ENCODE measurements at places on chromosomes 16 and 17. TPM values are rescaled to one million over a fixed set of nuclear protein-coding genes. Genes with fewer than 3 reads are reported as not detected.
A peak's percentile ranks its signal among the peaks of the same experiment; 100 is the strongest.

Gene HOXB8
- total RNA-seq: 82.4 TPM

Gene EFCAB13
- total RNA-seq: 4.8 TPM

Gene ADCY9
- total RNA-seq: 10.4 TPM

Gene NOD2
- total RNA-seq: 0.52 TPM

Gene WFDC1
- 3.0 TPM for total RNA-seq

Gene TSPAN10
- total RNA-seq: 2.9 TPM

Gene CCT6B
- total RNA-seq: 3.5 TPM

Gene DYNLL2
- total RNA-seq: 44.3 TPM

Gene ARSG
- total RNA-seq: 11.4 TPM

DNA sequence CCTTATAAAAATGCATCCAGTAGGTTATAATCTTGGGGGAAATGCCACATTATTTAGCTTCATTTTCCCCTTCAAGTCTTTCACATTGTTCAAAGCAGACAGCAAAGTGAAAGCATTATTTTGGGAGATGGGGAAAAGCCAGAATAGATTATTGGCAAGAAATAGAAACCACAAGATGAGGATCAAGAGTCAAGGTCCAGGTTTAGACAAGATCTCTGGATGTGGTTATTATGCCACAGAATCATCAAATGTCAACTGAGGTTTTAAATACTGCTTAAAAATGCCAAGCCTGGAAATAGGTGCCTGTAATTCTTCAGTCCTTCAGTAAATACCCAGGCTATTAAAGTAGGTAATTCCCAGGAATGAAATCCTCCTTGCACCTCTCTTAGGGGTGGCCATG, 65.1 kb upstream of the ALOX12 start:
- no peaks in the 10 kb centered on the region for H3K36me3 ChIP-seq
- H3K27ac ChIP-seq: no peak overlapping the region
- peaks cover 15% of the 10 kb centered on the region for H3K27me3 ChIP-seq
- H3K4me3 ChIP-seq: no peak overlapping the region
- H3K4me1 ChIP-seq: no peaks in the 10 kb centered on the region

DNA sequence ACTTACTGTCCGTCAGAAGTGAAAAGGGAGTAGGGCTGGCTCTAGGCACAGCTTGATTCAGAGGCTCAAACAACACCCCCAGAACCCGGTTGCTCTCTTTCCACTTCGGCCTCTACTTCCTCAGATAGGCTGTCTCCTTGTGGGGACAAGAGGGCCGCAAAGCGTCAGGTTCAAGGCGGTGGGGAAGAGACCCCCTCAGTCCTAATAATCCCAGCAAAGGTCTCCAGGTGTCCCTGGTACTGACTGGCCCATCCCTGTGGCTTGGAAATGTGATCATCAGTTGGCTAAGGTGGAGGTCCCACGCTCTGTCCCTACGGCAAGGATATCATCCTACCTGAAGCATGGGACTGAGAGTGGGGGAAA, 26.0 kb downstream of the NGFR start:
- H3K4me1 ChIP-seq: peaks cover 39% of the 10 kb centered on the region
- no peak overlapping the region for H3K27ac ChIP-seq
- no peaks in the 10 kb centered on the region for H3K36me3 ChIP-seq
- no peaks in the 10 kb centered on the region for H3K27me3 ChIP-seq
- DNase-seq: no peak

- H3K27me3 ChIP-seq: no peaks in the 10 kb centered on the region
- H3K4me1 ChIP-seq: peaks cover 25% of the 10 kb centered on the region
- H3K27ac ChIP-seq: no peak overlapping the region
- no peak overlapping the region for H3K4me3 ChIP-seq
- no peaks in the 10 kb centered on the region for H3K36me3 ChIP-seq
These were observed 15.2 kb downstream of the CCDC42 start for GRCh38 chr17:8729421-8729820.

DNA sequence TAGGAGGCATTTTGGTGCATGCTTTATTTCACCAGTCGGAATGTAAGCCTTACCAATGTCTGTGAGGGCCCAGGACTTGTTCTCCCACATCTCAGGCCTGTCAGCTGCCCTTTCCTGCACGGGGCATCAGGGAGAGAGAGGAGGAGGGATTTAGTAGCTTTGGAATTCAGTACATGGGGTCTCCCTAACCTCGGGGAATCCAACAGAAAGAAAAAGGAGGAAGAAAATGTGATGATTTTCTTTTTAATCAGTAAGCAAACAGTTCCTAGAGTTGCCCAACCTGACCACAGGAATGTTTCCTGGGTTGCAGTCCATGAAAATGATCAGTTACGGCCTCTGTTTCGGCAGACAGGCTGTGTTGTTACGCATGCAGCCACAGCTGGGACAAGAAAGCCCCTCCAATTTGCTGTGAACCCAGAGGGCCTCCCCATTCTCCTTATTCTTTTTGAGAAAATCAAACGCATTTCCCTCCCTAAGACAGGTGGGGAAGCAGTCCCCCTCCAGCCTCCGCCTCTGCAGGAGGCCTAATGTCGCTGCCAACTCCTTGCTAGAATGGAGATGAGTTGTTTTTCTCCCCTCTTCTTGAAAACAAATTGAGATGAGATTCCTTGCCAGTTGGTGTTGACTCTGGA, 53.1 kb upstream of the TANGO6 start:
- no peak overlapping the region for H3K4me3 ChIP-seq
- H3K4me1 ChIP-seq: peaks cover 36% of the 10 kb centered on the region
- no peak for DNase-seq

DNA sequence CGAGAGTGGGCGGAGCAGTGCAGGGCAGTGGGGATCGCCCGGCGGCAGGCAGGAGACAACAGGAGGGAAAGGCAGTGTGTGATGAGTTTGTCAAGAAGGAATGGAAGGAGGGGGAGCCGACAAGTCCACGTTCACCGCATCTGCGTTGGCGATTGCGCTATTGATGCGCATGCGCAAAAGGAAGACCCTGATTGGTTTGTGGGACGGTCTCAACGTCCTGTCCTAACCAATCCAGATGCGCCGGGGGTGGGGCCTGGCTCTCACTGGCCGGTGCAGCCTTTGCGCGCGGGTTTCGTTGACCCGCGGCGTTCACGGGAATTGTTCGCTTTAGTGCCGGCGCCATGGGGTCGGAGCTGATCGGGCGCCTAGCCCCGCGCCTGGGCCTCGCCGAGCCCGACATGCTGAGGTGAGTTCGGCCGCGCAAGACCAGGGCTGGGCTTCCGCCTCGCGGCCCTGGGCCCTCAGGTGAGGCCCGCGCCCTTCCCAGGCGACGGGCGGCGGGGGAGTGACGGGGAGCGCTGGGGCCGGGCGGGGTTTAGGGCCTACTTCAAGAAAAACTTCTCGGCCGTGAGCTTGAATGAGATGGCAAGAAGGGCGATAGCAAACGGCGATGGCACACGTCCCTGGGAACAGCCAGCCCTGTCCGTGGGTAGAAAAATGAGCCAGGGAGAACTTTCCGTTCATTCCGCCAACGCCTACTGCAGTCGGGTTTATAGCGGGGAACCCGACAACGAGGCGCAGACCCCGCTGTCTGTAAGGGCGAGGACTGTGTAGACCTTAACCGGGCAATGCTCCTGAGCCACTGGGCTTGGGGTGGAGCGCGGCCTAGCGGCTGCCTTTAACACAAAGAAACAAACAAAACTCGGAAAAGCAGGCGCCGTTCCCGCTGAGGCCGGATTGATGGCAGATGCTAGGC, at the start of gene ORC6:
Gene ORC6 (plus strand): TSS at position 295 of the 916 bp plus-strand sequence. CDS start 47 bp downstream, at position 342.
- peaks cover 4% of the 10 kb centered on the region for H3K36me3 ChIP-seq
- peak; percentile 99 for DNase-seq
- no peaks in the 10 kb centered on the region for H3K27me3 ChIP-seq
- H3K4me3 ChIP-seq: no peak within 1 kb of the TSS
- H3K4me1 ChIP-seq: peaks cover 24% of the 10 kb centered on the region

GRCh38 chr17:8664456-8665126, 34.1 kb upstream of the MYH10 start:
- no peak for DNase-seq
- H3K4me3 ChIP-seq: no peak overlapping the region
- H3K27me3 ChIP-seq: peaks cover 1% of the 10 kb centered on the region

DNA sequence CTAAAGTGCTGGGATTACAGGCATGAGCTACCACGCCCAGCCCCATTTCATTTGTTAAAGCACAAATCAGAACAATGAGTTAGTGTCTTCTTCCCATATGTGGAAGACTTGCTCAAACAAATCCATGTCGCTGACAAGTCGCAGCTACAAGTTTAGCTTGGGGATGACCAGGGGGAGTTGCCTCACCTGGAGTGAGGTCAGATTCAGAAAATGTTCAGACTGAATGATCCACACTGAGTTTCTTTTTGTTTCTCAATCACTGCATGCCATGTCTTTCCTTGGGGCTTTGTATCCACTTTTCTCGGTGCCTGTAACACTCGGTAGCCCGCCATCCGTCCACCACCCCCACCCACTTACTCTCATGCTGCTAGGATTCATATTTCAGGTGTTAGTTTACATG, 437.3 kb upstream of the DYNLRB2 start:
- H3K27ac ChIP-seq: no peak overlapping the region
- H3K4me1 ChIP-seq: peaks cover 9% of the 10 kb centered on the region
- no peak for DNase-seq
- no peak overlapping the region for H3K4me3 ChIP-seq
- peaks cover 2% of the 10 kb centered on the region for H3K27me3 ChIP-seq
- no peaks in the 10 kb centered on the region for H3K36me3 ChIP-seq

GRCh38 chr17:62867303-62867702, 59.2 kb upstream of the MARCHF10 start:
- no peaks in the 10 kb centered on the region for H3K36me3 ChIP-seq
- no peak for DNase-seq
- no peak overlapping the region for H3K4me3 ChIP-seq

DNA sequence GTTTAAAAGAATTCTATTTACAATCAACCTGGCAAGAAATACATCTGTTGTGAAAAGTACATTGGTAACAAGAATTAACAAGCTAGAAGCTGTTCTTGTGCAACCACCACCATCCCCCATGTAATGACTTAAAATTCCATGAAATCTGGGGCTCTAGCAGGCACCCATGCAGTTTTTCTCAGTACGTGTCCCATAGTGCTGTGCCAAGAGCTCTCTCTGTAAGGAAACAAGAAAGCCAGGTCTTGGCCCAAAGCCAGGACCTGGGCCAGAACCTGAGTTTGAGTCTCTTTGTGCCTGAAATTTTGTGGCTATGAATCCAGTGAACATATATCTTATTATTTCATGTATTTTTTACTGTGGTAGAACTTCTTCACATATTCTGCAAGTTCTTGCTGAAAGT, 46.6 kb downstream of the NUP93 start:
- no peak for DNase-seq
- no peak overlapping the region for H3K4me3 ChIP-seq

GRCh38 chr17:36862116-36862920, 75.0 kb upstream of the LHX1 start:
- H3K4me1 ChIP-seq: peaks cover under 1% of the 10 kb centered on the region
- H3K27ac ChIP-seq: no peak overlapping the region
- H3K4me3 ChIP-seq: no peak overlapping the region
- H3K36me3 ChIP-seq: no peaks in the 10 kb centered on the region

- DNase-seq: no peak
- H3K27me3 ChIP-seq: no peaks in the 10 kb centered on the region
- H3K36me3 ChIP-seq: no peaks in the 10 kb centered on the region
- H3K4me1 ChIP-seq: peaks cover 8% of the 10 kb centered on the region
- no peak overlapping the region for H3K27ac ChIP-seq
These were observed 35.0 kb upstream of the ALKBH5 start for GRCh38 chr17:18148586-18148985.

GRCh38 chr16:14505846-14506245, 124.2 kb downstream of the PARN start:
- peaks cover 17% of the 10 kb centered on the region for H3K4me1 ChIP-seq
- no peak overlapping the region for H3K27ac ChIP-seq
- no peaks in the 10 kb centered on the region for H3K36me3 ChIP-seq
- H3K27me3 ChIP-seq: no peaks in the 10 kb centered on the region
- DNase-seq: no peak
- no peak overlapping the region for H3K4me3 ChIP-seq

DNA sequence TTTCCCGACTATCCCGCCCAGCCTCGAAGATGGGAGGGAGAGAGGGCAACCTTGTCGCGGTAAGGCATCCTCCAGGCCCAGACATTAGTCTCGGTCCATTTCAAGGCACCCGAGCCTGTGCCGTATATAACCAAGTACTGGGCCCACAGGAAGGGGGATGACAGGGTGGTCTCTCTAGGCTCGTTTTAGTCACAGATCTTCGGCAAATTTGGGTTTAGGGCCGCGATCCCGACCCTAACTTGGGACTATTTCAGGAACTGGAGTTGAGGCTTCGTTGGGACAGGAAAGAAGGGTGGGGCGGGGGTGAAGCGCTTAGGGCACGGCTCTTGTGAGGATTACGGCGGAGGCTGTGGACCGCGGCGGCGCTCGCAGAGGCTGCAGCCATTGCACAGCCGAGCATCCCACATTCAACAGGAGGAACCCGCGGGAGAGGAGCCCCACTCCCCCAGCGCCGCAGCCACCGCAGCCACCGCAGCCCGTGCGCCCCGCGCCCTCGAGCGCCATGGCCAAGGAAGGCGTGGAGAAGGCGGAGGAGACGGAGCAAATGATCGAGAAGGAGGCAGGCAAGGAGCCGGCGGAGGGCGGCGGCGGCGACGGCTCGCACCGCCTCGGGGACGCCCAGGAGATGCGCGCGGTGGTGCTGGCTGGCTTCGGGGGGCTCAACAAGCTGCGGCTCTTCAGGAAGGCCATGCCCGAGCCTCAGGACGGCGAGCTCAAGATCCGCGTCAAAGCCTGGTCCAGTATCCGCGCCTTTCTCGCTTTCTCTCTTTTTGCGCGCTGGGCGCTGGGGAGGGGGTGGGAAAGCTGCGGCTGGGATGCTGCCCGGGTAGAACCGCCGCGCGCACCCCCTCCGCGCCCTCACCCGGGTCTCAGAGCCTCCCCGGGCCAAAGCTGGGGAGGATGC, at the start of gene VAT1L:
Gene VAT1L (plus strand): TSS at position 384 of the 904 bp plus-strand sequence. CDS start 119 bp downstream, at position 503.
- H3K36me3 ChIP-seq: no peaks in the 10 kb centered on the region
- peaks cover 13% of the 10 kb centered on the region for H3K4me1 ChIP-seq
- peaks cover 64% of the 10 kb centered on the region for H3K27me3 ChIP-seq
- peak; percentile 59 for DNase-seq
- H3K4me3 ChIP-seq: peak within 1 kb of the TSS; percentile 88

- H3K36me3 ChIP-seq: peaks cover 36% of the 10 kb centered on the region
- no peak overlapping the region for H3K4me3 ChIP-seq
- no peak overlapping the region for H3K27ac ChIP-seq
- no peak for DNase-seq
- H3K4me1 ChIP-seq: peaks cover 2% of the 10 kb centered on the region
These were observed 57.6 kb downstream of the BANP start for GRCh38 chr16:88008840-88009239.

DNA sequence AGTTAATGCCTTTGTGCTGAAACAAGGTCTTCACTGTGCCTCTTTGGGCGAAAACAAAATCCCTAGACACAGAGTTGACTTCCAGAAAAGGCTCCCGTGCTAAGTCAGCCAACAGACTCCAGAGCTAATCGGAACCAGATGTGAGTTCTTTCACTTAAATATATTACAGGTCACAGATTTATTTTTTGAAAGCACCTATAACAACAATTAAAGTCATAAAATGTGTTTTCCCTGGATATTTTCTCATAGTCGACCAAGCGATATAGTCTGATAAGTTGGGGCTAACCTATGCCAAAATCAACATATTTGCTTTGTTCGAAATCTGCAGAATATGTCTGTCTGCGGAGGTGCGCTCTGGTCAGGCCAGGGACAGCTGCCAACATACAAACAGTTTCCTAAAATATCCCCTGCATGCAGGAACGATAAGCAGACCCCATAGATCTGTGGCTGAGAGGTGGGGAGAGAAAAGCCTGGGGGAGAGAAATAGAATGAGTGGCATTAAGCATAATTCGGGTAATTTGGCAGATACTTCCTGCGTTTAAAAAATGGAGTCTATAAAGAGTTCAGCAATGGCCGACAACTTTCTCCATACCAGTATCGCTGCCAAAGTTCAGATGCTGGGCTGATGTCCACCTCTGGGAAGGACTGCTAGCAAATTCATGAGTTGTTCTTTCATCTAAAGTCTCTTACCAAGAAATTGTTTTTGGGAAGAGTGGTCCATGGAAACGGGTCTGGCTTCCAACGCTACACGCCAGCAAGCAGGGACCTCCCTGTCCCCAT, 50.8 kb upstream of the MYH10 start:
- H3K4me1 ChIP-seq: peaks cover 20% of the 10 kb centered on the region
- peaks cover 5% of the 10 kb centered on the region for H3K36me3 ChIP-seq
- no peak for DNase-seq
